ENCODE measurements at places on chromosomes 7 and 10.

DNA sequence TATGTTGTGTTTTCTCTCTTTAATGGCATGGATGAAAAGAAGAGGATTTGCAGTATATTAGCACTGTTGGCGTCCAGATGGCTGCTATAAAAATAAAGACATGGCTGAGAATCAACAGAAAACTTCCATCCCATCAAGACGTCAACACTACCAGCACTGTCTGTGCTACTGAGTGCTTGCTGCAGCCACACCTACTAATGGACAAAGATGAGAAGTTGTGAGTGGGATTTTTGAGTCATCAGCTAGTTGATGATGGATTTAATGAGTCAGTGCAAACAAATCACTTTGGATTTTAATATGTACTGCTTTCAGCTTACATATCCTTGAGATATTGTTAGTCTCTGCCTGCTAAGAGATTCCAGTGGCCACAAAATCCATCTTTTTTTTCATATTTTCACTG, 631.0 kb upstream of the ANKRD30A start:
- DNase-seq, result no peak

- no peak for DNase-seq
These were observed 283.7 kb upstream of the HGF start for GRCh38 chr7:82053453-82054032.

- peak; percentile 28 for DNase-seq
These were observed 93.8 kb downstream of the PRTFDC1 start for GRCh38 chr10:24858288-24859270.

DNA sequence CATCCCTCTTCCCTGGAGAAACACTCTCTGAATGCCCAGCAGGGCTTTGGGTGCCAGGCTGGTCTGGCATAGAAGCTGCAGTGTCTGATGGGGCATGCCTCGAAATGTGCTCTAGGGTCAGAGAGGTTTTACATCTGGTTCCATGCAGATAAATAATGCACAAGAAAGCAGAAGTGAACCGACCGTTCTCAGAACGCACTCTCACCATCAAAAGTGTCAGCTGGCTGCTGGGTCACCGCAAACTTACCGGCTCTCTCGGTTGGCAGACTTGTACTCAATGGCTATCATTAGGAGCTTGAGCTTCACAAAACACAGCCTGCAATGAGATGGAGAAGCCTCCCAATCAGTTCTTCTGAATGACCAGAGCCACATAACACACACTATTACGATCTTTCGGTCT, 610.0 kb downstream of the KCNMA1 start:
- DNase-seq, result no peak

DNA sequence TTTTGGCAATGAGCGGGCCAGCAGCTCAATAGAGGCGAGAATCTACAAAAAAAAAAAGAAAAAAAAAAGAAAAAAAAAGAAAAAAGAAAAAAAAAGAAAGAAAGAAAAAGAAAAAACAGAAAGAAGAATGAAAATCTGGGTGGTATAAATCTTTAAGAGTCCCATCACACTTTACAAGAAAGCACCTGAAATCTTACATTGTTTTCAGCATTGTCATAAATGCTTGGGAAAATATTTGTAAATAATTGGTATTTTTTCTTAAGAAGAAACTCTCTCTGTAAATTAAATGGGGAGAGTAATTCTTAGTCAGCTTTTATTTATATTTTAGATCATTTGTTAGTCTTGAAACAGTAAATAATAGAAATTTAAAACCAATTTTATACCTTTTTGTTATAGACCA, 38.2 kb downstream of the NDUFB2 start:
- no peak for DNase-seq

- DNase-seq, result no peak
These were observed 112.9 kb upstream of the LYZL2 start for GRCh38 chr10:30742471-30742870.

DNA sequence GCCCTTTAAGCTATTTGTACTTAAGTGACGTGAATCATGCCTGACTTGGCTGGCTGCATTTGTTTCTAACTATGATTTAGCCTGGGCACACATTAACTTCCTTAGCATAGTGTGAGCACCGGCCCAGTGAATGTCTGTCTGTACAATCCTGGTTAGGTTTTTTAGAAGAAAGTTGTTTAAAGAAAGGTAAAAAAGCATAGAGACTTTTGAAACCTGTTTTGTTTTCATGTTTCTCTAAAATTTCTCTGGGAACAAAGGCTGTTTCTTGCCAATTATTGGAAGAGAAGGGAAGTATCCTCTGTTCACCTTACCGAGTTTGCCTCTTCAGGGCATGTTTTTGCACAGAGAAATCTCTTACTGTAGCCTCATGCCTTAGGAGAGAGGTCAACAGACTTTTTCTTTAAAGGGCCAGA, 42.9 kb upstream of the MET start:
- no peak for DNase-seq

DNA sequence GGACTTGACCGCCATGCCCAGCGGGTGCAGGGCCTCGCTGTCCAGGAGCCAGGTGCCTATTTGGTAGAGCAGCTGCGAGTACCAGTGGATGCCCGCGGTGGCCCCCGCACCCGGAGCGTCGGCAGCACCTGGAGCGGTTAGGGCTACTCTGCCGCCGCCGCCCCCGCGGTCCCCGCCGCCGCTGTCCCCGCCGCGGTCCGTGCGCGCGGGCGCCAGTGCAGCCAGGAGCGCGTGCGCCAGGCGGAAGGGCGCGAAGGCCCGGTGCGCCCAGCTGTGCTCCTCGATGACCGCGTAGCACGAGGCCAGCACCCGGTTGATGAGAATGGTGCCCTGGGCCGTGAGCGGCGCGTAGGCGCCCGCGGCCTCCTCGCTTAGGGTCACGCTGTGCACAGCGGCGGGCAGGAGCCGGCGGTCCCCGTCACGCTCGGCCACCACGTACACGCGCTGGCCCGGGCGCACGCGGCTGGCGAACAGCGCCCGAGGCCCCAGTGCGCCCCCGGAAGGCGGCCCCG, 9.3 kb downstream of the SHH start:
- no peak for DNase-seq

Measured in NT2/D1 (cell line).